ENCODE measurements at places on chromosomes 2 and 18.

- DNase-seq: peak; percentile 63
Measured at GRCh38 chr18:58669731-58670378, 1.4 kb upstream of the MALT1 start.

DNA sequence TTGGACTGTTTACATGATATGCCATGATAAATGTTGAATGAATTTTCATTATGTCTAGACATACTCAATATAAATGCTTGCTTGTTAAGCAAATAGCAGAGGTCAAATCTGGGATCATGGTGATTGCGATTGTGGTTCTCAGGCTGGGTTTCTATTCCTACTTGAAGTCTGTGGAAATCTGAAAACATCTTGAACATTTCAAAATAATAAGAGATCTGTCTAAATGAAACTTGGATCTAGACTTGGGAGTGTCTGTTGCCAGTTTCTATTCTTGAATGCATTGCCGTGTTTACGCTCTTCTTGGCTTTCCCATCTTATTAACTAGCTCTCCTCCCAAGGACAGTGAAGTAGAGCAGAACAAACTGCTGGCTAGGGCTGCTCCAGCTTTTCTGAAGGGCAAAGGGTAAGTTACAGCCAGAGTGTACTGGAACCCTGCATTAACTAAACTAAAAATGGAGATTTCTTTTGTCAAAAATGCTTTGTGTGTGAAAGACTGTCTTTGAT lies 127.7 kb downstream of the DTNA start:
- no peak for DNase-seq

DNA sequence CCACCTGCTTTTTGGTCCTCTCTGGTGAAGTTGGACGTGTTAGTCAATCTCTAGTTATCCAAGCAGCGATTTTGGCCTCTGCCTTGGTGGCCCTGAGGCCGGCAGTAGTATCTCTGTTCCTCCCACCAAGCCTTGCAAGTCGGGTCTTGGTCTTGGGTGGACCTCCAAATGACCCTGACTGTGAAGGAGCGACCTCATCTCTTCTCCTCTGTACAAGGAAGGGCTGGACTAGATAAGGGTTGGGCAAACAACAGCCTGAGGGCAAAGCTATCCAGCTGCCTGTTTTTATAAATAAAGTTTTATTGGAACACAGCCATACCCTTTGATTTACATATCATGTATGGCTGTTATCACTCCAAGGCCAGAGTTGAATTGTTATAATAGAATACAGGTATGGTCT lies 74.6 kb upstream of the FOSL2 start:
- DNase-seq: no peak

GRCh38 chr2:142585785-142586184 lies 291.7 kb upstream of the KYNU start:
- DNase-seq: peak; percentile 69

DNA sequence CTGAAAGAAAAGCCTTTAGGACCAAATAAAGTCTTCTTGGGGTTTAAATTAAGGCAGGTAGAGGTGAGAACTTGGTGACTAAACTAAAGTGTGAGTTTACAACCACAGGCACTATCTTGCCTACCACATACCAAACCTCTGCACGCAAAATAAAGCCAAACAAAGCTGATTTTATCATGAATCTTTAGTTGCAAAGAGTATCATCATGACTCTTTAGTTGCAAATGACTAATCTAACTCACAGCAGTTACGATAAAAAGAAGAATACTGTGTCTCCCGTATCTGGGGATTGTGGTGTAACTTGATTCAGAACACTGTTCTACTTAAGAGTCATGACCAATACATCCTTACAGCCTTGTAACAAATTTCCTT lies 11.2 kb downstream of the CFAP210 start:
- no peak for DNase-seq

DNA sequence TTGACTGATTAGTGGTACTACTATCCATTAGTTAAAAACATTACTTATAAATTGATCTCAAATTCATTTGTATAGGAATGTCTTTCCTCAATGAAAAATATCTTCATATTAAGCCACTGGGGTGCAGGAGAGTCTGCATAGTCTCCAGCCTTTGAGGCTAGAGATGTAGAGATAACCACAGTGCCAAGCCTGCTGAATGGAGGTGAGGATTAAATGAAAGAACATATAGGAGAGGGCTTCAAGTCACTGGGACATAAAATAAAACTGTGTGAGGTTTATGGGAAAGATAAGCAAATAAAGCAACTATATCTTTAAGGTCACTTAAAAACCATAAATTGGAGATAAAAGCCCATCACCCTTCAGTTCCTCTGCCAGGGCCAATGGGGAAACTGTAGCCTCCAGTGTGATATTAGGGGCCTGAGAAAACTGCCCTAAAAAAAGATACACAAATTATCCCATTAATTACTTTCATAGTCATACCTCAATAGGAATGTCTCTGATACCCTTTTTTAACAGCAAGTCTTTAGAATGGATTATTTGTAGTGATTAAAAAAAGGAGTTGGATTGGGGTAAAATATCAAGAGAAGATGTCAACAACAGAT lies 27.6 kb downstream of the GALNT3 start:
- no peak for DNase-seq

DNA sequence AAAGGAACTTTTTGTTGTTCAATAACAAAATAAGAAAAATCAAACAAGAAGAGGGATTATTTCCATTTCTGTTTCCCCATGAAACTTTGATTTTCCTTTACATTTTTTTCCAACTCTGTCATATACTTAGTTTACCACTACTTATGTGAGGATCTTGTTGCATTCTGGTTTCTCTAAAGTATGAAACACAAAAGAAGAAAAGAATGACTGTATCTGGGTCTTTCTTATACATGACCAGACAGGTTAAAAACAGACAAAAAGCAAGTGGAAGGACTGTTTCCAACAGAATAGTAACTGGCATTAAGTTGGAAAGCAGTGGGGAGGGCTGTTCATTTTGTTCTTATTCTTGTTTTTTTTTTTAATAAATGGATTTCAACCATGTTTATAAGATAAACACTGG lies 1207.8 kb upstream of the FAM98A start:
- DNase-seq: no peak

- peak; percentile 68 for DNase-seq
Measured at GRCh38 chr2:233711312-233712008, 1.2 kb upstream of the UGT1A5 start.

DNA sequence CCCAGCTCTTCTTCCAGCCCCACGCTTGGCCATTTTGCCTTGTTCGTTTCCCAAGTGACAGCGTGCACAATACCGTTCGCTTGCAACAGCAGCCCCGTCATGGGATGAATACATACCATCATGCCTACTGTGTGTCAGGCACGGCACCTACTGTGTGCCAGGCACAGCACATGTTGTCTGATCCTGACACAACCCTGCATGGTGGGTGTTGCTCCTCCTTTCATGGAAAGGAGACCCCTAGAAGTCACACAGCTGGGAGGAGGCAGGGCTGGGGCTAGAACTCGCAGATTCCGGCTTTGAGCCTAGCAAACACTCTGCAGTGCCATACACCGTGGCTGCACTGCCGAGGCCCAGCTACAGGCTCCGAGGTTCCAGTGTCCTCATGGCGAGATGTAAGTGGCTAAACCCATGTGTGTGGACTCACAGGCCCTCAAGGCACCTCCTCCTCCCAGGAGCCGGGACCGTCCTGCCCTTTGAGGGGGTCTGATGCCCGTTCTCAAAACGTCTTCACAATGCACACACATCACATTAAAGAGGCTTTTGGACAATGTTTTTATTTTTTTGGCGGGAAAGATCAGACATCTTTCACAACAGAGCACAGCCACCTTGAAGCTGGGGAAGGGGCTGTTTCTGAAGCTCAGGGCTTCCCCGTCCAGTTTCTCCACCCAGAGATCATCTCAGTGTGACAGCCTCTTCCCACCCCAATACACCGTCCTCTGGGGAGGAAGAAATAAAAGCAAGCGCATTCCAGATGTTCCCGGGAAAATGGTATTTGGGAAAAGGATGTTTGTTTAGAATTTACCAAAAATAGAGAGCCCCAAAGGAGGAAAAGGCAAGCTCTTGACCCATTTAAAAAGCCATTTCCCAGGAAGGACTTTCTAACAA lies 64.9 kb downstream of the HS1BP3 start:
- no peak for DNase-seq

DNA sequence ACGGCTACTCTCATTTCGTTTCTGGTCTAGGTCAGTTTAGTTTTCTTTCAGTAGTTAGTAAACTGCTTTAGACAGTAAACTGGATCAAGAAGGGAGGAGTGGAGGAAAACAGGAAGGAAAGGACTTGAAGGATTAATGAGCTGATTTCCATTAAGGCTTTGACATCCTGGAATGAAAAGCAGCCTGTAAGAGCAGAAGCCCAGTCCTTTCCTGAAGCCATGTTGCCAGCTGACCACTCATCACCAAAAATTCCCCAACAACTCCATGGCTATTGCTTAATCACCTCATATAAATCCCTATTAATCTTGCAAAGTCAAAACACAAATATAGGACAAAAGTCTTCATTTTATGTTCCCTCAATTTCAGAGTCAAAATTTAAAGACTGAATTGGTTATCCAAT lies 113.7 kb upstream of the ZFP36L2 start:
- no peak for DNase-seq

DNA sequence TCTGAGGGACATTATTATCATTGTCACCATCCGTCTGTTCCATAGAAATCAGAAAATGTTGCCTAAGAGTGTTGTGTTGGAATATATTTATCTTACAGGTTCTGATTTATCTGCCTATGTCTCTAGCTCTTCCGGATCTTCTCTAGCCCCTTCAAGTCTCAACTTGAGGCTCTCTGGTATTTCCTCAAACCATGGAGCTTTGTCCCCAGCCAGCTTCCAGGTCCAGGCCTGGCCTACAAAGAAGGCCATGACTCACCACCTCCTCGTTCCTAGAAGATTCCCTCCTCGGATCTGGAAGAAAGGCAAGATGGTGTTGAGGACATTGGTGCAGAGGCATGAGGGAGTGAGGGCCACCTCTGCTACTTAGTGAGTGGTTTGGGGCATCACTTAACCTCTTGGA lies 122.1 kb upstream of the TRIB2 start:
- DNase-seq: no peak

DNA sequence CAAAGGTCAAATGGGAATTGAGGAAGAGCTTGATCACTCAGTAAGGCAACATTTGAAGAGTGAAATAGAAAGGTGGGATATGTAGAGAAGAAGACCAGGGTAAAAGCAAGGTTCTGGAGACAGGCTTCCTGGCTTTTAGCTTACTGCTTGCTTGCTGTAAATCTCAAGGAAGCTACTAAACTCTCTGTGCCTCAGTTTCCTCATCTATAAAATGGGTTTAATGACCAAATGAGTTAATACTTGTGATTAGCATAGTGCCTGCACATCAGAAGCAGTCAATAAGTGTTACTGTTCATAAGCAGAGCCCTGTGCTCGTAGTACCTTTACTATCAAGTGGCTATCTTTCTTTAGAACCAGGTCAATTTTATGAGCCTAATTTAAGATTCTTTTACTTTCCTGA lies 222.2 kb upstream of the ITGA4 start:
- DNase-seq: no peak

- DNase-seq: peak; percentile 26
Measured at GRCh38 chr2:198376677-198377076, 572.3 kb downstream of the PLCL1 start.

- DNase-seq: peak; percentile 5
Measured at GRCh38 chr2:106053116-106053515, 141.0 kb downstream of the UXS1 start.

- peak; percentile 72 for DNase-seq
Measured at GRCh38 chr18:76801567-76802505, 20.5 kb upstream of the ZNF236 start.

- DNase-seq: no peak
Measured at GRCh38 chr2:159013103-159013502, 44.7 kb downstream of the TANC1 start.

GRCh38 chr2:134479696-134480330 lies 225.9 kb downstream of the MGAT5 start:
- no peak for DNase-seq

- peak; percentile 41 for DNase-seq
Measured at GRCh38 chr2:48406116-48406515, 123.8 kb upstream of the STON1 start.

GRCh38 chr2:46887028-46887885 lies 28.3 kb downstream of the MCFD2 start:
- DNase-seq: no peak

DNA sequence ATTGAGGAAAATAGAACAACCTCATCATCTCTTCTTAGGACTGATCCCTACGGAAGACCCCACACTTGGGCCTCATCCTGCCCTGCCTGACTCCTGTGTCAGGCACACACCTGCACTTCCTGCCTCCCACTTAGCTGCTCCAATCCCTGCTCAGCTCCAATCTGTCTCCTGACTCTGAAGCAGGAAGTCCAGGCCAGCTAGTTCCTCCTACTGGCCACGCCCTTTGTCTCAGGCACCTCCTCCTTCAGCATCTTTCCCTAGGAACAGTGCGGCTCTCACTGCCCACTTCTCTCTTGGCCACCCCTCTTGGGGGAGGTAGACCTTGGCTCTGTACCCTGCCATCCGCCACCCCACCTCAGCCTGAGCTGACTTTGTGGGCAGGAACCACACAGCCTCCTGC lies 135.8 kb downstream of the CELF4 start:
- DNase-seq: no peak

GRCh38 chr2:3651691-3652648 lies 6.0 kb upstream of the ALLC start:
- peak; percentile 93 for DNase-seq

- no peak for DNase-seq
Measured at GRCh38 chr2:121943285-121943684, 187.8 kb downstream of the TSN start.

DNA sequence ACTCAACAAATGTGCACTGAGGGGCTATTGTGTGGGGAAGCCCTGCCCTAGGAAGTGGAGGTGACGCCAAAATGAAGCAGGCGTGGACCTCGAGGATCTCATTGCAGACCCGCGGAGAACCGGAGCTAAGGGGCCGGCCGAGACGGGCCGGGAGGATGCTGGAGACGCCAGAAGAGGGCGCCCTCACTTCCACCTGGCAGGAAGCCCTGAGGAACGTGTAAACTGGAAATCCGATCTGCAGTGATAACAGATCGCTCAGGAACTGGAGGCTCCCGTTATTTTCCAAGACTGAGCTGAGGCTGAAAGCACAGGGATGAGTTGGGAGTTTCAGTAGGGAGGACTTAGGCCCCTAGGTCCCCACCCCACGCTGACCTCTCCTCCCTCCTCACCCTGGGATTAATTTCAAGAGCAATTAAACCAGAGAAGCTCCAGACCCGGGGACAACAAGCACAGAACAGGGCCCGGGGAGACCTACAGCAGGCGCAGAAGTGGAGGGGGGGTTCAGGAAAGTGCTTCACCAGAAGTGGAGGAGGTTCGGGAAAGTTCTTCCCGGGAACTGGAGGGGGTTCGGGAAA lies 7.7 kb upstream of the COL6A3 start:
- DNase-seq: peak; percentile 78

Data from GM12865 (cell line).